ENCODE measurements at places on chromosomes 13 and 19.

DNA sequence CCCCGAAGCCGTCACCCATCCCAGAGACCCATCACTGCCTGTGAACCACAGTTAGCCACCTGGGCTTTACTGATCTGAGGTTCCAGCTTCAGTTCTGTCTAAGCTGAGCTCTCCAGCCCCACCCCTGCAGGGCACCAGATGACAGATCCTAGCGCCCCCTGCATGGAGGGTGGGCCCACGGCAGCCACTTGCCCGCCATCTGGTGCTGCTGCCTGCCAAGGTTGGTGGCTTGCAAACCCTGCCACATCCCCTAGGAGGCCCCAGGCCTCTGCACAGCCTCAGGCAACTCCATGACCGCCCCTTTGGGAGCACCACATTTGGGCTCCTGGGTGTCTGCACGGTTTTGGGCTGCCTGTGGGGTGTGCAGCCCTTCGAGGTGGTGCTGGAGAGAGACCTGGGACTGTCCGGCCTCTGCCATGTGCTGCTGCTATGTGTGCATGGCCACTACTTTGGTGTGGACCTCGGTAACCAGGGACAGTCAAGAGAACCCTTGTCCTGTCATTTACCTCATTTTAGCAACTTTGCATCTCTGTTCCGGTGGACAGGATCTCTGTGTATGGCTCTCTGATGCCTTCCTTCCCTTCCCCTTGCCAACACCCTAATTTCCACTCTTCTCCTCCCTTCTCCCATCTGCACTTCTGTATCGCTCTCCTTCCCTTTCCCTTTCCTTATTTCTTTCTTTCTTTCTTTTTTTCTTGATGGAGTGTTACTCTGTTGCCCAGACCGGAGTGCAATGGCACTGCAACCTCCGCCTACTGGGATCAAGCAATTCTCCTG, 17.4 kb upstream of the SDHAF1 start:
- no peak for DNase-seq

DNA sequence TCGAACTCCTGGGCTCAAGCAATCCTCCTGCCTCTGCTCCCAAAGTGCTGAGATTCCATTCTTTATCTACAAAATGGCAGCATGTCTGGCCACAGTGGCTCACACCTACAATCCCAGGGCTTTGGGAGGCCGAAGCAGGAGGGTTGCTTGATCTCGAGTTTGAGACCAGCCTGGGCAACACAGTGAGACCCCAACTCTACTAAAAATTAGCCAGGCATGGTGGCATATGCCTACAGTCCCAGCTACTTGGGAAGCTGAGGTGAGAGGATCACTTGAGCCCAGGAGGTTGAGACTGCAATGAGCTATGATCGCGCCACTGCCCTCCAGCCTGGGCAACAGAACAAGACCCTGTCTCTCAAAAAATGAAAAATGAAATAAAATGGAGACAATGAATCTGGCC, 6.1 kb downstream of the NAPA start:
- DNase-seq: no peak

DNA sequence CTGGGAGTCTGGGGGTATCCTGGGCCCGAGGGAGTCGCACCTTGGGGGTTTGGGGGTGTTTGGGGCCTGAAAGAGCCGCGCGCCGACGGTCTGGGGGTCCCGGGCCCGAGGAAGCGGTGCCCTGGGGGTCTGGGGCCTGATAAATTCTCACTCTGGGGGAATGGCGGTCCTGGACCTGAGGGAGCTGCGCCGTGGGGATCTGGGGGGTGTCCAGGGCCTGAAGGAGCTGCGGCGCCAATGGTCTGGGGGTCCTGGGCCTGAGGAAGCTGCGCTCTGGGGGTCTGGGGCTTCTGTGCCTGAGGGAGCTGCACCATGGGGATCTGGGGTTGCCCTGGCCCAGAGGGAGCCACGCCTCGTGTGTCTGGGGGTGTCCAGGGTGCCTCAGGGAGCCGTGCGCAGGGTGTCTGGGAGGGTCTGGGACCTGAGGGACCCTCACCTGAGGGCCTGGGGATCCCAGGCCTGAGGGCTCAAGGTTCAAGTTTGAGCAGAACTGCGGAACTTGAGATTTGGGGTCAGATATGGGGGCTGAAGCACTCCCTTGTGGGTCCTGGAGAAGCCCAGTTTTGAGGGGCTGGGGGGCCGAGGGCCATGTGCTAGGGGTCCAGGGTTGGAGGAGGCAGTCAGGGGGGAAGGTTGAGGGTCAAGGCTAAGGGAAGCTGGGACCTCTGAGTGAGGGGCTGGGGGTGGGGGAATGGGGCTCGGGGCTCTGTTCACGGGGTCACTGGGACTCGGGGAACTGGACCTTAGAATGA, 1.1 kb downstream of the HDGFL2 start:
- no peak for DNase-seq

DNA sequence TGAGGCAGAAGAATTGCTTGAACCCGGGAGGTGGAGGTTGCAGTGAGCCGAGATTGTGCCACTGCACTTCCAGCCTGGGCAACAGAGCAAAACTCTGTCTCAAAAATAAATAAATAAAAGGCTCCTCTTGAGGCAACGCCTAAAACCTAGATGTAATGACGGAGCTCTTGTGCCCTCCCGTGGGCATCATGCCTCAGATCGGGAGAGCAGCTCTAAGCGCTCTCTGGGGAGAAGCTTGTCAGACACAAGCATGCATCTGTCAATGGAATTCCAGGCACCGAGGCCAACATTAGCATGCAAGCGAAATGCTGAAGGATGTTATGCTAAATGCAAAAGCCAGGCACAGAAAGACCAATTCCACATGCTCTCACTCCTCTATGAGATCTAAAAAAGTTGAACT, 45.6 kb upstream of the MRI1 start:
- no peak for DNase-seq

DNA sequence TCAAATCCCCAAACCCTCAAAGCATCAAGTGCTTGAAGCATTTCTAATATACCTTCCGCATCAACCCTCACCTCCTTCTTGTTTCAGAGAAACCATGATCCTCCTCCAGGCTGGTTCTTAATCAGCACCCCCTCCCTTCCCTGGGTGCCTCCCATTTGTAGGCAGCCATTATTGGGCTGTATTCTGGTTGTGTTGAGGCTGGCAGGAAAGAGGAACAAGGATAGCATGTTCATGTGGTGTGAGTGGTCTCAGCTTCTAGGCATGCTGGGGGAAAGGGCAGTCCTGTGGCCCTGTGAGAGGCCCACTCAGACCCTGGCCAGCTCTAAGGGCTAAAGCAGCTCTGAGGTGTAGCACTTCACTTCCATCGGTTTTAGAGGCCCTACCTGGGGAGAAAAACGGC, 18.9 kb upstream of the TRIM13 start:
- no peak for DNase-seq

DNA sequence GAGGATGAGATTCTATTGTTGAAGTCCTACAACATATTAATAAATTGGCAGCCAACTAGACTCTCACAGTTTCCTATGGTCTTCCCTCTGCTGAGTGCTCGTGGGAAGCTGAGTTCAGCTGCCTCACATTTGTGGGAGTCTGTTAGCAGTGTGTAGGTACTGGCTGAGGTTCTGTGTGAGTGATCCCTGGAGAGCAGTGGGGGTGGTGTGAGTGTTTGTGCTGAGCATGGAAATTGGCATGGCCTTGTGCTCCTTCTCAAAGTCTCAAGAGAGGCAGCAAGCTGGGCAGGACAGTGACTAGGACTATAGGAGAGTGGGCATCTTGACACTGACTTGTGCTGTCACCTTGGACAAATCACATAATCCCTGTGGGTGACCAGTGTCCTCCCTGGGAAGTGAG, 298.3 kb downstream of the MTUS2 start:
- DNase-seq: no peak

DNA sequence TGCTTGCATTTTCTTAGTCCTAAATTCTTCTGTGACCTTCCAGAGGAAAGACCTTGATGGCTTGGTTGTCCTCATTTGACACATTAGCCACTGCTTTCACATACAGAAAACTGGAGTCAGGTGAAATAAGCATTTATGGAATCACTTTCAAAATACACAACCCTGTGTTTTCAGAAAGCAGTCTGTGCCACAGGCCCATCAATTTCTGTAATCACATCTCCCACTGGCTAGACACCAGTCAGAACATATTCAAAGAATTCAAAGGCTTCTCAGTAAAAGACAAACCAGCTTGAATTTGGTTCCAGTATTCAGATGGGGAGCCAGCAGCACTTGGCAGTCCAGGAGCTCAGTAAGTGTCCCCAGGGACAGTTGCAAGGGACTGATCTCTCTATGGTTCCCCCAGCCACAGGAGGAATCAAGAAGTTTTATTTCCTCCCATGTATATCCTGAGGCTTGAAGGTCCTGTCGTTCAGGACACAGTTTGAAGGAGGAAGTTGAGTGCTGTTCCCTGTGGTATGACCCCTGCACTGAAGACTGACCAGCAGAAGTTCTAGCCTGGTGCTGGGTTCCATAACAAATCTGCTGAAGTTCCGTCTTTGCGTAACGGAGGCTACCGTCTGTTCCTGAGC, 214.3 kb downstream of the FOXO1 start:
- no peak for DNase-seq

GRCh38 chr13:73937441-73937840, 196.8 kb downstream of the KLF12 start:
- DNase-seq: no peak

GRCh38 chr19:12611361-12611699, 610 bp downstream of the ZNF791 start:
- no peak for DNase-seq

DNA sequence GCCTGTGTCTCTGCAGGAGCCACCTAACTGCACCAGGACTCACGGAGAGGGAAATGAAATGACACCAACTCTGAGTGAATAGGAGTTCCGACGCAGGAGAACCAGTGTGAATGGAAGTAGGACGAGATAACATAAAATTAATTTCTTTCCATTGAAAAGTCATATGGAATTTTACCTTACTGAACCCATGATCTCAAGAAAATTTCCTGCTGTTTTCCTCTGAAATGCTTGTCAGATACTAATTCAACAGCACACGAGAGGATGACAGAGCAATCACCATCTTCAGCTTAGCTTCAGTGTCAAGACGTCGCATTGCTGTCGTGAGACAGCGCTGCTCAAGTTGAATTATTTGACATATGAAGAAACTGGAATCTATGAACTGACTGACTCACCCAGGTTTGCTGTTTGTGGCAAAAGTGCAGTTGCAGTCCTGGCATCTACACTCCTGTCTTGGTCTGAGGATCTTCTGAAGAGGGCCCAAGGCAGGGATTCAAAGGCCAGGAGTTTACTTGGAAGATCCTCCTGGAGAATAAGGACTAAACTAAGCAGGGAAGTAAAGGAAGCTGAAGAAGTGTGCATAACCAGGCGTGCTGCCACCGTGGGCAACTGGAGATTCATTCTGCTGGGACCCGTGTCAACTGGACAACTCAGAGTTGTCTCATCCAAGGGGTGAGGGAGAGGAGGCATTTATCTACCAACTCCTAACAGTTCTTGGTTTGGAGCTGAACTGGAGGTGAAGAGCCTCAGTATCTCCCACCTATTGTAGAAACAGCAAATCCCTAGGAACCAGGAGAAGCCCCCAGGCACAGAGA, 214.4 kb upstream of the IRS2 start:
- no peak for DNase-seq

DNA sequence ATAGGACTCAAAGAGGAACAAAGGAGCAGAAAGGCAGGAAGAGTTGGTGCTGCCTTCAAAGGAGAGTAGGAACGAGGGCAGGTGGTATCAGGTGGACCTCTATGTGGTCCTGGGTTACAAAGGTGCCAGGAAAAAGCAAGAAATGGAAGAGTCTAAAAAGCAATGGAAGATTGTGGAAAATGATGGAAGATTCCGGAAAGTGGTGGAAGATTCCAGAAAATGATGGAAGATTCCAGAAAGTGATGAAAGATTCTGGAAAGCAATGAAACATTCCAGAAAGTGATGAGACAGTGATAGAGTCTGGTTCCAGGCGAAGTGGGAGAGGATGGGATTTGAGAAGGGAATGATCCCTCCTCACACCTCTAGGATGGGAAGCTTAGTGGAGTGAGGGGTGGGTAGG, 55.3 kb downstream of the ZNF557 start:
- no peak for DNase-seq

- DNase-seq: no peak
Measured at GRCh38 chr19:36120984-36121358, 5.7 kb downstream of the TBCB start.

- DNase-seq: peak; percentile 1
Measured at GRCh38 chr19:9498183-9498902, at the start of gene ZNF560. ZNF560 (minus strand) TSS chr19:9498616; CDS start chr19:9475313, 23,303 bp downstream.

- no peak for DNase-seq
Measured at GRCh38 chr19:17725422-17726078, 6.3 kb downstream of the MAP1S start.

DNA sequence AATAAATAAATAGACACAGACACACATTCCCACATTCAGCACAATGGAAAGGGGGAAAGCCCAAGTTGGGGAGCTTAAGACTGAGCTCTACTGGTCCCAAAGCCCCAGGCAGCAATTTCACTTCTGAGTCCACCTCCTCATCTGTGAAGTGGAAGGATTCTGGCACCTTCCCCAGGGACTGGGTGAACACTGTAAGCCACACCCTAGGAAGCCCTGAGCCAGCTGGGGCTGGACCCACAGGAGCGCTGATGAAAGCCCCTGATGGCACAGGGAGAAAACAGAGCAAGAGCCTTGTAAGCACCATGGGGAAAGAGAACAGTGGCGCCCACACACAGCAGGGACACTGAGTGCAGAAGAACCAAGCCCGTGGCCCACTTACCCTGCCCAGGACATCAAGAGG, 37.8 kb downstream of the EPS15L1 start:
- no peak for DNase-seq

- DNase-seq: no peak
Measured at GRCh38 chr19:46408664-46409039, 4.7 kb downstream of the CCDC8 start.

- DNase-seq: no peak
Measured at GRCh38 chr19:58553799-58554493, 959 bp downstream of the CHMP2A start.

DNA sequence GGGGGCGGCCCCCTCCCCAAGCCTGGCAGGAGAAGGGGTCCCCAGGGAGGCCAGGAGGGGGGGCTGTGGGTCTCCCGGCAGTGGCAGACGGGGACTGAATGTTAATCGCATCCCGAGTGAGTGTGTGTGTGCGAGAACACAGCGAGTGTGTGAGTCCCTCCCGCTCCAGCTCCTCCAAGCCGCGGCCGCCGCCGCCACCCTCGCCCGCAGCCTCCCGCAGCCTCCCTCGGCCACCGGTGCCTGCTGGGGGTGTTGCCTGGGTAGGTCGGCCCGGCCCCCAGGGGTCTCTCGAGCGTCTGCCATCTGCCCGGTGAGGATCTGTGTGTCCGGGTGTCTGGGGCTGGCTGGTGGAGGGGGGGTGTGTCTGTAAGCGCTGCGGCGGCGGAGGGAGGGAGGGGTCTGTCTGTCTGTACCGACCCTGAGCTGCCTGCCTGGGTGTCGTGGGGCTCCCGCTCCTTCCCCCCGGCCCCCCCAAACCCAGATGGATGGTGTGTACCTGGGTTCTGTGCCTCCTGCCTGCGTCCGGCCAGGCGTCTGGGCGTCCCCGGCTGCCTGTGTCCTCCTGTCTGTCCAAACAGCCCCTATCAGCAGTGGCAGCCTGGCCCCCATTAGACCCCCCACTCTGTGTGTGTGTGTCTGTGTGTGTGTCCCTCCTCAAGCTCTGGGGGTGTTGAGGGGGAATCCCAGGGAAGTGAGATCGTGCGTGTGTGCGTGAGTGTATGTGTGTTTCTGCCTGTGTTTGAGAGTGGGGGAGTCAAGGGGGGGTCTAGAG, at the start of gene GRIN2D:
Gene GRIN2D (plus strand): TSS at position 110 of the 772 bp plus-strand sequence. CDS start 4,725 bp downstream, outside the sequence.
- no peak for DNase-seq

- DNase-seq: no peak
Measured at GRCh38 chr19:7926727-7927604, 1.0 kb upstream of the CTXN1 start.
